Adrenal gland (tissue), 19 donors: ENCODE measurements at places on chromosomes 6 and 20. TPM values are rescaled to one million over a fixed set of nuclear protein-coding genes. Genes with fewer than 3 reads are reported as not detected.

Gene HAO1
- not detected for total RNA-seq

Gene KIFC1
- total RNA-seq: 1.8 TPM

Gene KCNK16
- not detected for total RNA-seq

Gene ENPP4
- total RNA-seq: 13.8 TPM

Gene DEFB124
- total RNA-seq: not detected

Gene VNN1
- 2.0 TPM for total RNA-seq

Gene RAB5IF
- 83.0 TPM for total RNA-seq

Gene FAM83D
- 2.0 TPM for total RNA-seq

Gene OOEP
- 0.74 TPM for total RNA-seq

GRCh38 chr6:12605888-12606345 is 110.7 kb upstream of the PHACTR1 start:
- no peaks in the 10 kb centered on the region for H3K27me3 ChIP-seq
- peak; percentile 67 for DNase-seq
- no peak overlapping the region for H3K27ac ChIP-seq
- H3K4me3 ChIP-seq: no peak overlapping the region
- no peaks in the 10 kb centered on the region for H3K36me3 ChIP-seq

- H3K4me1 ChIP-seq: no peaks in the 10 kb centered on the region
- no peaks in the 10 kb centered on the region for H3K36me3 ChIP-seq
- no peak overlapping the region for H3K27ac ChIP-seq
- no peaks in the 10 kb centered on the region for H3K27me3 ChIP-seq
Measured at GRCh38 chr6:1415416-1416063, 26.2 kb downstream of the FOXF2 start.

- no peaks in the 10 kb centered on the region for H3K36me3 ChIP-seq
- H3K27me3 ChIP-seq: no peaks in the 10 kb centered on the region
- DNase-seq: no peak
Measured at GRCh38 chr20:56601166-56601565, 27.9 kb upstream of the TFAP2C start.

GRCh38 chr6:79421707-79422484 is 115.3 kb downstream of the LCA5 start:
- DNase-seq: peak; percentile 36
- H3K27me3 ChIP-seq: no peaks in the 10 kb centered on the region
- peaks cover 6% of the 10 kb centered on the region for H3K4me1 ChIP-seq
- H3K27ac ChIP-seq: no peak overlapping the region
- no peak overlapping the region for H3K4me3 ChIP-seq
- no peaks in the 10 kb centered on the region for H3K36me3 ChIP-seq

DNA sequence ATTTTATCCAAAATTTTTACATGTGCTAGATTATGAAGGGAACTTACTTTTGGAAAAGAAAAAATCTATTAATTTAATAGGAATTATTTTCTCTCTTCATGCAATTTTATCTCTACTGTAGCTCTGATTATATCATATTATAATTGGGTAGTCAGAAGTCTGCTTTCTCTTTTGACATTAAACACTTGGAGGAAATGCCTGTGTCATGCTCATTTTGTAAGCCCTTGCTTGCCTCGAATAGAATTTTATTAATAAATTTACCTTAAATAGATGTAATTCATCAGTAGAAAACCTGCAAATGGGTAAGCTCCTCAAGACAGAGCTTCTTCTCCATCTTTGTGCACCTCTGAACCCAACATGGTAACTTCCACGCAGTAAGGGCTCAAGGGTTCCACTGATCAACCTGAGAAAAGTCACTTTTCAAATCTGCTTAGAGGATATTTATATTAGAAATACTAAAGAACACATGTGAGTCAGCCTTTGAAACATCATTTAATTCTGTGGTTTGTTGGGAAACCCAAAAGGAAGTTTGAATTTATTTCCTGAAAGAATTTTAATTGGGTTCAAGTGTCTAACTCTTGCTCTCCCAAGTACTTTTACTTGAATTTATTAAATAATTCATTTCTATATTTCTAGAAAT is 266.0 kb downstream of the ALDH8A1 start:
- no peak overlapping the region for H3K27ac ChIP-seq
- H3K27me3 ChIP-seq: no peaks in the 10 kb centered on the region
- no peak overlapping the region for H3K4me3 ChIP-seq
- no peaks in the 10 kb centered on the region for H3K36me3 ChIP-seq
- no peaks in the 10 kb centered on the region for H3K4me1 ChIP-seq

GRCh38 chr6:2839982-2840748 is 1.5 kb downstream of the SERPINB1 start:
- H3K27ac ChIP-seq: no peak overlapping the region
- H3K36me3 ChIP-seq: peaks cover 41% of the 10 kb centered on the region
- peak overlapping the region; percentile 58 for H3K4me3 ChIP-seq
- peaks cover 41% of the 10 kb centered on the region for H3K4me1 ChIP-seq
- H3K27me3 ChIP-seq: no peaks in the 10 kb centered on the region

GRCh38 chr6:72321788-72322187 is 300.1 kb upstream of the KCNQ5 start:
- H3K4me1 ChIP-seq: no peaks in the 10 kb centered on the region
- no peaks in the 10 kb centered on the region for H3K36me3 ChIP-seq
- no peak overlapping the region for H3K27ac ChIP-seq
- no peak overlapping the region for H3K4me3 ChIP-seq

DNA sequence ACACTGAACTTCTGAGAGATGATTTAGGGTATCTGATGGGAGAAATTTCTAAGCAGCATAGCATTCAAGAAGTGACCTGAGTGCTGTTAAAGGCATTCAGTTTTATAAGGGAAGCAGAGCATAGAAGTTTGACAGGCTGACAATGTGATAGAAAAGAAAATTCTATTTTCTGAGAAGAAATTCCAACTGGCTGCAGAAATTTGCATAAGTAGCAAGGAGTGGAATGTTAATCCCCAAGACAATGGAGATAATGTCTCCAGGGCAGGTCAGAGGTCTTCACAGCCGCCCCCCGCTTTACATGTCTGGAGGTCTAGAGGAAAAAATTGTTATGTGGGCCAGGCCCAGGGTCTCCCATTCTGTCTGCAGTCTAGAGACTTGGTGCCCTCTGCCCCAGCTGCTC is 1361.8 kb upstream of the EYS start:
- H3K4me3 ChIP-seq: no peak overlapping the region
- no peaks in the 10 kb centered on the region for H3K36me3 ChIP-seq
- no peak for DNase-seq
- H3K27me3 ChIP-seq: no peaks in the 10 kb centered on the region
- no peak overlapping the region for H3K27ac ChIP-seq

DNA sequence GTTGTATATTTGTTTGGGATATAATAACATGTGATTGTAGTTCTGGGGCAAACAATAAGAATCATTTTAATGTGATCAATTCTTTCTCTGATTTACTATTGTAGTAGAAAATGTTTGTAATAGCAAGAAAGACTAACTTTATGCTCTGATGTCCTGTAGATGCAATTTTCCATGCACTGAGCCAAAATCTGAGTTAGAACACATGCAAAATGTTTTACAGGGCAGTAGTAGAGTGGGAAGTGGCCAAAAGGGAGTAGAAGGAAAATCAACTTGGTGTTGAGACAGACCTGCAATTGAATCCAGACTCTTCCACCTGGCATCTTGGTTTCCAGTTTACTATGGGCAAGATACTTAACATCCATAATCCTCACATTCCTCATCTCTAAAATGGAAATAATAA is 93.5 kb upstream of the BMP5 start:
- H3K27me3 ChIP-seq: no peaks in the 10 kb centered on the region
- H3K36me3 ChIP-seq: no peaks in the 10 kb centered on the region
- no peak for DNase-seq
- no peak overlapping the region for H3K27ac ChIP-seq

GRCh38 chr20:60934724-60935123 is 317.3 kb upstream of the CDH4 start:
- no peaks in the 10 kb centered on the region for H3K4me1 ChIP-seq
- no peaks in the 10 kb centered on the region for H3K36me3 ChIP-seq
- H3K27ac ChIP-seq: no peak overlapping the region
- H3K27me3 ChIP-seq: no peaks in the 10 kb centered on the region
- no peak for DNase-seq

- H3K27me3 ChIP-seq: no peaks in the 10 kb centered on the region
- DNase-seq: no peak
- H3K27ac ChIP-seq: no peak overlapping the region
- H3K36me3 ChIP-seq: no peaks in the 10 kb centered on the region
Measured at GRCh38 chr6:164690241-164690640, 619.2 kb downstream of the C6orf118 start.

GRCh38 chr6:41286544-41287346 is at the start of gene TREM1:
Gene TREM1, minus strand, starts transcription at chr6:41286682. Its CDS starts 27 bp downstream, at chr6:41286655.
- DNase-seq: peak; percentile 61
- H3K36me3 ChIP-seq: no peaks in the 10 kb centered on the region
- H3K4me3 ChIP-seq: no peak within 1 kb of the TSS
- no peaks in the 10 kb centered on the region for H3K27me3 ChIP-seq

DNA sequence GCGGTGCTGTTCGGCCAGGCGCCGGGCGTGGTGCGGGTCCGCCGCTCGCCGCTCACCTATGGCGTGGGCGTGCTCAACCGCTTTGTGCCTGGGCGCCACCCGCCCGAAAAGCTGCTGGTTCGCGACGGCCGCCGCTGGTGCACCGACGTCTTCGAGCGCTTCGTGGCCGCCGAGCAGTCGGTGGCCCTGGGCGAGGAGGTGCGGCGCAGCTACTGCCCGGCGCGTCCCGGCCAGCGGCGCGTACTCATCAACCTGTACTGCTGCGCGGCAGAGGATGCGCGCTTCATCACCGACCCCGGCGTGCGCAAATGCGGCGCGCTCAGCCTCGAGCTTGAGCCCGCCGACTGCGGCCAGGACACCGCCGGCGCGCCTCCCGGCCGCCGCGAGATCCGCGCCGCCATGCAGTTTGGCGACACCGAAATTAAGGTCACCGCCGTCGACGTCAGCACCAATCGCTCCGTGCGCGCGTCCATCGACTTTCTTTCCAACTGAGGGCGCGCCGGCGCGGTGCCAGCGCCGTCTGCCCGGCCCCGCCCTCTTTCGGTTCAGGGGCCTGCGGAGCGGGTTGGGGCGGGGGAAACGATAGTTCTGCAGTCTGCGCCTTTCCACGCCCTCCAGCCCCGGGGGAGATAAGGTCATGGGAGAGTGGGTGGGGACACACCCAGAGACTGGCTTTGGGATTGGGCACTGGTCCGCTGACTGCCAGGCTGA is 15.7 kb downstream of the ADISSP start:
- no peak overlapping the region for H3K4me3 ChIP-seq
- DNase-seq: peak; percentile 82
- no peak overlapping the region for H3K27ac ChIP-seq
- H3K27me3 ChIP-seq: no peaks in the 10 kb centered on the region

DNA sequence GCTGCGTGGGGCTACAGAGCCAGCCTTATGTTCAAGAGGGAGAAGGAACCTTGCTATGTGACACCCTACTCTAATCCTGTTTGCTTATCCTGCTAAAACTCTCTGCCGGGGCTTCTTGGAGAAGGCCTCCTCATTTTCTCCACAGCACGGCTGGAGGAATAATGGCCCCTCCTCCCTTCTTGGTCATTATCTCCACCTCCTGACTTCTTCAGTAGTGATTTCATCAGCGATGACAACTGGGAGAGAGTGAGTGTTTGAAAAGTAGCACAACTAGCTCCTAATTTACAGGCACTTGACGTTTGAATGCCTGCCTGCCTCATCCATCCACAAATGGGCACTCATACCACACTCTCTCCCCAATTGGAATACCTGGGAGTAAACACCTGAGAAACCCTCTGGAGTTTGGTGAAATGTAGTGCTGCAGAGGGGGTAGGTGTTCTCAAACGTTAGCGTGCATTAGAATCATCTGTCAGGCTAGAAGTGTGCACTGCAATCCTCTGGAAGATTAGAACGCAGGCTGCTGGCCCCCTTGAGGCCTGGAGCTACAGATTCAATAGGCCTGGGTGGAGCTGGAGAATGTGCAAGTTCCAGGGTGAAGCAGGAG is 148.5 kb downstream of the FOXC1 start:
- H3K4me1 ChIP-seq: no peaks in the 10 kb centered on the region
- no peak for DNase-seq
- no peaks in the 10 kb centered on the region for H3K36me3 ChIP-seq

GRCh38 chr20:9285617-9286016 is 216.7 kb downstream of the PLCB4 start:
- no peaks in the 10 kb centered on the region for H3K4me1 ChIP-seq
- DNase-seq: no peak
- H3K36me3 ChIP-seq: no peaks in the 10 kb centered on the region
- no peaks in the 10 kb centered on the region for H3K27me3 ChIP-seq
- H3K4me3 ChIP-seq: no peak overlapping the region

- peaks cover 11% of the 10 kb centered on the region for H3K4me1 ChIP-seq
- no peaks in the 10 kb centered on the region for H3K27me3 ChIP-seq
- H3K4me3 ChIP-seq: no peak overlapping the region
Measured at GRCh38 chr6:129501740-129502660, 208.0 kb downstream of the ARHGAP18 start.

DNA sequence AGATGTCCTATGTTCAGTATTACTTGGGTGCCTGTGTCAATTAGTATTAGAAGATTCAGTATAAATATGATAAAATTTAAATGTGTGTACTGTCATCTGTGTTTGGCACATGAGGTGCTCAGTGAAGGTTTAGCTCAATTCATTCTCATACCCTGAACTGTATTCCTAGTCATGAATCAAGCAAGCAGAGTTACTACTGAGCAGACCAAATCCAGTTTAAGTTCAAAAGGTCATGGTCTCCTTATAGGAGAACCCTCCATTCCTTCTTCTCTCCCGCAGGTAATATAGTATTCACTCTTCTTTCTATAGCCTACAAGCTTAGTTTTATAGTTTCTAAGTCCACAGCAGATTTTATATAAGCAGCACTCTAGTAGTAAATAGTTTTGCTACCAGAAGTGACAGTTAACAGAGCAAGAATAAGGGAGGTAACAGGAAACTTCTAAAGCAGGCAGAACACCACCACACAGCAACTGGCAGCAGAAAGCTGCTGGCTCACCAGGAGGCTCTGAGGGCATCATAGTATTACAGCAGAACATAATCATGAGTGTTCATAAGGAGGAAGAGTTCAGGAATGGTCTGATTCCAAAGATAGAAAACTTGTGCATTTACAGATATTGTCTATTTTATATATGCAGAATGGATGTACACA is 133.2 kb downstream of the SLC16A10 start:
- H3K4me1 ChIP-seq: peaks cover 6% of the 10 kb centered on the region
- H3K36me3 ChIP-seq: no peaks in the 10 kb centered on the region
- DNase-seq: no peak
- H3K27ac ChIP-seq: no peak overlapping the region
- H3K4me3 ChIP-seq: no peak overlapping the region

- peaks cover 7% of the 10 kb centered on the region for H3K4me1 ChIP-seq
- no peak overlapping the region for H3K4me3 ChIP-seq
- no peak for DNase-seq
- no peaks in the 10 kb centered on the region for H3K27me3 ChIP-seq
Measured at GRCh38 chr6:16623731-16624130, 137.5 kb downstream of the ATXN1 start.

- no peaks in the 10 kb centered on the region for H3K4me1 ChIP-seq
- H3K4me3 ChIP-seq: no peak overlapping the region
- no peak overlapping the region for H3K27ac ChIP-seq
- no peaks in the 10 kb centered on the region for H3K27me3 ChIP-seq
- H3K36me3 ChIP-seq: no peaks in the 10 kb centered on the region
Measured at GRCh38 chr20:10715035-10715434, 41.2 kb upstream of the JAG1 start.

DNA sequence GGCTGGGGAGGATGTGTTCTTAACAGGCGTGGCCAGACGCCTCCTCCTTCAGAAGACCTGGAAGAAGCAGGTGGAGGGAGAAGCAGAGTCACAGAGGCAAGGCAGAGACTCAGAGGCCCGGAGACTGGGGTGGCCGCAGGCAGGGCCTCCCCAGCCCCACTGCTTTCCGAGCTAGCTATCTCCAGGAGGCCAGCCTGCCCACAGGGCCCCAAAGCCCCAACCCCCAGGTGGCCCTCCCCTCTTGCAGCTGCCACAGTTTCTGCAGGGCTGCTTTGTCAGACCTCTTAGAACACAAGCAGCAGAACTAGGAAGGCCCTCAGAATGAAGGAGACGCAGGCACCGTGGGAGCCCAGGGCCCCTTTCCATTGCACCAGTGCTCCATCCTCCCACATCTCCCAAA is 69.0 kb upstream of the MLN start:
- no peak for DNase-seq
- no peaks in the 10 kb centered on the region for H3K4me1 ChIP-seq
- H3K27me3 ChIP-seq: no peaks in the 10 kb centered on the region
- H3K36me3 ChIP-seq: no peaks in the 10 kb centered on the region
- H3K4me3 ChIP-seq: no peak overlapping the region
